ENCODE measurements at places on chromosomes 2 and 18.

DNA sequence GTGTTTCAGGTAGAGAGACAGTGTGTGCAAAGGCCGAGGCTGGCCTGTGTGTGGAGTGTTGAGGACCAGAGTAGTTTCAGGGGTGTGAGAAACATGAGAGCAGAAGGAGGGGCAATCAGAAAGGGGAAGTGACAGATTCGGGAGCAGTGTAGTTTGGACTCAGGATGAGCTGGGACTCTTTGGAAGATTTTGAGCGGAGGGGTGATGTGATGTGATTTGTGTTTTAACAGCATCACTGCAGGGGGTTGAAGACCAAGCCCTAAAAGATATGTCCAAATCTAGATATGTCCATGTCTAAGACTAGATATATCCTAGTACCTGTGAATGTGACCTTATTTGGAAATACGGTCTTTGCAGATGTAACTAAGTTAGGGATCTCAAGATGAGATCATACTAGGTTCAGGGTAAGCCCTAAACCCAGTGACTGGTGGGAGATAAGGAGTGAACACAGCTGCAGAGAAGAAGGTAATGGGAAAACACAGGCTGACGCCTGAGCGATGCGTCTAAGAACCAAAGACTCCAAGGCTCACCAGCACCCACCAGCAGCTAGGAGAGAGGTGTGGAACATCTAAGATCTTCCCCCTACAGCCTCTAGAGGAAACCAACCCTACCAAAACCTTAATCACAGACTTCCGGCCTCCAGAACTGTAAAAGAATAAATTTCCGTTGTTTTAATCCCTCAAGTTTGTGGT lies 38.5 kb upstream of the MYO3B start:
- DNase-seq: no peak

DNA sequence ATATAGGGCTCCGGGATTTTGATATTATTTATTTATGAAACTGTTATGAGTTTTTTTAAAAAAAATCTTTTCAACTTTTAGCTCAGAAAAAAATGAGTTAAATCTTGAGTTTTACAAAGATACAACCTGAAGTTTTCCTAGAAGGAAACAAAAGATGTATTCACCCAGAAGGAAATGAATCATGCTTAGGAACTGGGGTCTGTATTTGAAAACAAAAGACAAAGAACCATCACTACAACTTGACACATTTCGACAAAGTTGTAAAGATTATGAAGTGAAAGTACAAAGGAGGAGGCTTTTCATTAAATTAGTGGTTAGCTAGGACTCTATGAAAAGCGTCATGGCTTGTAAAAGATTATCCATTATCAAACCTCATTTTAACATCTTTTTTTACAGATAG lies 143.3 kb downstream of the PDE1A start:
- no peak for DNase-seq

- DNase-seq: no peak
Measured at GRCh38 chr2:166335284-166335683, 40.5 kb downstream of the SCN9A start.

- DNase-seq: no peak
Measured at GRCh38 chr18:77944533-77944932, 694.9 kb downstream of the GALR1 start.

DNA sequence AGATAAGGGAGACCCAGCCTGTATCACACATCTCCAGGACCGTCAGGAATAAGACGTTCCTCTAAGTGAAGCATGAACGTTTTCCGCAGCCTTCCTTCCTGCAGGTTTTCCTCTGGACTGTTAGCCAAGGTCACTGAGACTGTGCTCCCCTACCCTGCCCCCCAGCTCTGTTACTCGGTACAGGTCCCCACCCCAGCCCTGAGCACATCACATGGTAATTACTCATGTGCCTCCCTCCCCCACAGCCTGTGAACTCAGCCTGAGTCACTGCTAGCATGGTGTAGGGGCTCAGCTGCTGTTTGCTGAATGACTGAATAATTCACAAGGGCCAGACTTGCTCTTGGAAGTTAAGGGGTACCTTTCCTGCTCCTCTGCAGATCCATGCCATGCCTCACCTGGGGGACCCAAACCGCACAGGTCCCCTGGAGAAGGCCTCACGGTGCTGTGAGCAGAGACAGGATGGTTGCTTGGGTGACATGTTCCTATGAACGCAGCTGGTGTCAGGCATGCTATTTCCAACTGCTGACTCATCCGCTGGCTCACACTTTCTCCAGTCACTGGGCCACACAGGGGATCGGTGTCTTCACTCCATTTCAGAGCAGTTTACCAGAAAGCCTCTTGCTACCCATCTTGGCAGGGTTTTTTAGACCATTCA lies 88.2 kb downstream of the PLB1 start:
- DNase-seq: no peak

Measured in activated T-helper 1 cell treated with Interleukin-2 at 50 U/mL for 16 hours (primary cell).